NCI-H1105 (cell line): ENCODE measurements at places on chromosomes 3 and 15.
A peak's percentile ranks its signal among the peaks of the same experiment; 100 is the strongest.

- no peak for DNase-seq
Observed at GRCh38 chr3:151878465-151878864, 5.0 kb downstream of the SUCNR1 start.

DNA sequence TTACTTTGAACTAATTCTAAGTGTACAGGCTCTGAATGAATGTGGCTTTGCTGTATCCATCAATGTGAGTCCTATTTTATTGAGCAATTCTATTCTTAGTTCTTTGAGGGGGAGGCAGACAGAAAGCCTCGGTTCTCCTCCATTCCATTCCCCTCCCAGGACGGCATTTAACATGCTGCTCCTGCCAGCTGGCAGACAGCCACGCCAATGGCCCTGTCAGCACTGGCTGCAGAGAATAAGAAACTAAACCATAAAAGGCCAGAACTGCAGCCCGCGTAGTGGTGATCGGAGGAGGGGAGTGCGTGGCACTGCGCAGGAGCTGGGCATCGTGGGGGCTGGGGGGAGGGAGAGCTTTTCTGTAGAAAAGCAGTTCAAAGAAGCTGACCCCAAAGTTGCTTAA, 76.0 kb upstream of the HACD2 start:
- DNase-seq, result peak; percentile 88

DNA sequence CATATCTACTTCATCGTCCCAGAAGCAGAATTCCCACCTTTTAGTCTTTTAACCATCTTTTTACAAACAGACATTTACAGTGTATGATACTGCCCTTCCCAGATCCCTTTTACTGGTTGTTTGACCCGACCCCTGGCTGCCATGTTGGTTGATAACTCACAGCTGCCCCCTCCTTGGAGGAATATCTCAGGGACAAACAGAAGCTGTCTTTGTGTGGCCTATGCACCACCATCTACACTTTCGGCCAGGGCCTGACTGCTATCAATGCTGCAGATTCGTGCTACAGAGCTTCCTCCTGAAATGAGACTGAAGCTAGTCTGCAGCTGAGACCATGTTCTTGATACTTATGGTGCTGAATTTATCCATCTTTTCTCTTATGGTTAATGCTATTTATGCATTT, 6.6 kb upstream of the POLQ start:
- no peak for DNase-seq

DNA sequence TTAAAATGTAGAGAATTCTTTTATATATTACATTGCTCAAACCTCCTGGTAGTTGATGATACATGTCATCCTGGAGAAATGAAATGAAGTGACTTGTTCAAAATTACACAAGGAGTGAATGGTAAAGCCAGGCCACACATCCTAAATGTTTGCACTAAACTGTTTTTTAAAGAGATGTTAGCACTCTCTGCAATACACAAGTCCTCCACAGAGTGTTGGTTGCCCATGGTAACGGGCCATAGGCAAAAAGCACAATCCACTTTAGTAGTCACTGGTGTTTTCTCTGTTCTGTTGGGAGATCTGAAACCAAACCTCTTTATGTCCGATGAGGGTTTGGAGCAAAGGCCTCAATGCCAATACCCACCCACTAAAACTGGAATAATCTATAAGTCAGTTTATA, 907.4 kb downstream of the NTRK3 start:
- no peak for DNase-seq

DNA sequence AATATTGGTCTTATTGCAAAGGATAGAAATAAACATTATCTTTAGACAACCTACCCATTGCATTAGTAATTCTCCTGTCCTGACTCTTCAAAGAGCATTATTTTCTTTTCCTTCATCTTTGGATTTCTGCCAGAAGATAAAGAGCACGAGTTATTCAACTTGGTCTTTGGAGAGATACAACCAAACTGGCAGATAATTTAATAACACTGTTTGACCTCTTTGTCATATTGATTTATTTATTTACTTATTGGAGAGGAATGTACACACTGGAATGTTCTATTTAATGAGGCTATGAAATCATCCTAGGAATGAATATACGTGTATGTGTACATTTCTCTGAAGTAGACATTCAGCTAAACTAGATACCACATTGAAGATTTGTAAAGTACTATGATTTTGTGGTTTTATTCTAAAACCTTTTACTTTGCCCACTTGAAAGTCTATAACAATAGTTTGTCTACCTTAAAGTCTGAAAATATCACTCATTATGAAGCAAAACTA, 462.1 kb downstream of the C3orf38 start:
- DNase-seq, result no peak

DNA sequence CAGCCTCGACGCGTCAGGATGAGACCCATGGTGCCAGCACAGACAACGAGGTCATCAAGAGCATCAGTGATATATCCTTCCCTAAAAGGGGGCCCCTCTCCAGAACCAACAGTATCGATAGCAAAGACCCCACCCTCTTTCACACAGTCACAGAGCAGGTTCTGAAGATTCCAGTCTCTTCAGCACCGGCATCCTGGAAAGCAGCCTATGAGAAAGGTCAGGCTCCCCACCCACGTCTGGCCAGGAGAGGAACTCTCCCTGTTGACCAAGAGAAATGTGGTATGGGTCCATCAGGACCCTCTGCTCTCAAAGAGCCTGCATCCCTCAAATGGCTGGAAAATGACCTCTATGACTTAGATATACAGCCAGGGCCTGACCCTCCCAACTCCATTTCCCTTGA, 11.6 kb downstream of the ANKRD34C start:
- DNase-seq, result no peak

DNA sequence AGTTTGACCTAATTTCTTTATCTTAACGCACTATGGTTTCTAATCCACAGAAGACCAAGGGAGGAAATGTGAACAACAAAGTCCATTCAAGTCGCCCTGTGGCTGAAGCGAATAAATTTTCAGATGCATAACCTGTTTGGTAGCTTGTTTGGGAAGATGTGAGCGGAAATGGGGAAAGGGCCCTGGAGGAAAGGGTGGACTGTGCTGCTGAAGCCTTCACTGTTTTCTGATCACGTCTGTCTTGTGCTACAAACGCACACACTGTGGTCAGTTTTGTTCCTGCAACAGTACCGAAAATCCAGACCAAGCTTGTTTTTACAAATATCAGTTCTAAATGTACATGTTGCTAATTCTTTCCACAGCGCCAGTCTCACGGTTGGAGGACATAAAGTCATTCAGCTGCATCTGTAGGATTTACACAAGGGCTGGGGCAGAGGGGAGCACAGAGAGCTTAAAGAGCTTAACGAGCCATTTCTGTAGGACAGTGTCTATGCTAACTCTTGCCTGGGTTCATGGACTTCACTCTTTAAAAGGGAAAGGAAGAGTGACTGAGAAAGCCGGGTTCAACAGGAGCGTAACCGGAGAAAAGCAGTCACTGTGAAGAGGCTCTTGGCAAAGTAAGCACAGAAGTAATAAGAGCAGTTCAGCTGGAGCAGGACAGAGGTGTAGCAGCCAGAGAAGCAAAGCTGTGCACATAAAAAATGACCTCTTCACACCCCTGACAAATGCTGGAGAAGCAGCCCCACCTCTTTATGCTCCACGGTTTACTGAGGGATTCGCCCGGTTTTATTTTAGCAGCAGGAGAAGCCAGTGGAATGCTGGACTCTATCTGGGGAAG, 66.6 kb downstream of the USF3 start:
- DNase-seq, result no peak
